AML-193 (cell line): ENCODE measurements at places on chromosomes 12 and 14.
A peak's percentile ranks its signal among the peaks of the same experiment; 100 is the strongest.

GRCh38 chr12:615620-616019 lies 47.6 kb downstream of the NINJ2 start:
- DNase-seq, result no peak

DNA sequence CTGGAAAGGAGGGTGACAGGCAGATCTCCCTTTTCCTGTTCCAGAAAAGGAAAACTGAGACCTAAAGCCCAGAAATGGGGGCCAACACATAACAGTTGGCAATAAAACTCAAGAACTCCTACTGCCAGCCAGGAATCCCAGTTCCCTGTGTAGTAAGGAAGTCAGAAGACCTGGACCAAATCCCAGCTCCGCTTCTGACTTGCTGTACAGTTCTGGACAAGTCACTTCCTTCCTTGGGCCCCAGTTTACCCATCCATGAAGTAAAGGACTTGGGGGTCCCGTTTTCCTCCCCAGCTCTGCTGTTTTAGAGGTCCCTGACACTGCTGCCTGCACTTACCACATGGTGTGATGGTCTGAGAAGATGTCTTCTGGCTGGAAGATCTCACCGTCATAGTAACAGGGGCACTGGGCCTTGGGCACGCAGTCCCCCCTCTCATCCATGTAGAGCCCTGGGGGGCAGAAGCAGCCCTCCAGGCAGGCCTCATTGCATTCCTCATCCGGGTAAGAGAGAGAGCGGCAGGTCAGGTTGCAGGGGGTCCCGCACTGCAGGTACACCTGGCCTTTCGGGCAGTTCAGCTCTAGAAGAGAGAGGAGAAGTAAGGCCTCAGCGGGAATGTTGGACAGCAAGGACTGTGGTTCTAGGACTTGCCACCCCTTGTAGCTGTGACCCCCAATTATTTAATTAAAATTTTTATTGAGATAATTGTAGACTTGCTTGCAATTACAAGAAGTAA lies 72.1 kb downstream of the VWF start:
- no peak for DNase-seq

DNA sequence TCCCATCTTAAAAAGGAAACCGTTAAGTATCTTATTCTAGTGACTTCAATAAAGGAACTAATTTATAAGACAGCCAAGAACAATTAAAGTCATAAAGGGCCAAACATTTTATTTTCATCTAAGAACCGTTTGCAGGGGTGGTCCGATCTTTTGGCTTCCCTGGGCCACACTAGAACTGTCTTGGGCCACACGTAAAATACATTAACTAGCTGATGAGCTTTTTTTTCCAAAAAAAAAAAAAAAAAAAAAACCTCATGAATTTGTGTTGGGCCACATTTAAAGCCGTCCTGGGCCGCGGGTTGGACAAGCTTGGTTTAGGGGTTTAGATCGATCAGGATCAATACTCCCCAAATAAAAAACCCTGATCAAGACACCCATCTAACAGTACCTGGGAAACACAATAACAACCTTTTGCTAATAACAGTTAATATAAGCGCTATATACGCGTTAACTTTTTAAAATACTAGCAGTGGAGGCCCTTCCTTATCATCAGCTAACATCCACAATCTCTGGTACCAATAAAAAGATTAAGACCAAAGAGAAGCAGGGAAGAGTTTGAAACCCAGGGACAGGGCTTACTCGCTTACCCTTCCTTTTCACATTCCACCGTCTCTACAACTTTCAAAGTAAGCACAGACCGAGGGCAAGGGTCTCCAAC lies 1.1 kb downstream of the NAP1L1 start:
- no peak for DNase-seq

GRCh38 chr12:60230056-60230455 lies 634.2 kb downstream of the SLC16A7 start:
- no peak for DNase-seq

DNA sequence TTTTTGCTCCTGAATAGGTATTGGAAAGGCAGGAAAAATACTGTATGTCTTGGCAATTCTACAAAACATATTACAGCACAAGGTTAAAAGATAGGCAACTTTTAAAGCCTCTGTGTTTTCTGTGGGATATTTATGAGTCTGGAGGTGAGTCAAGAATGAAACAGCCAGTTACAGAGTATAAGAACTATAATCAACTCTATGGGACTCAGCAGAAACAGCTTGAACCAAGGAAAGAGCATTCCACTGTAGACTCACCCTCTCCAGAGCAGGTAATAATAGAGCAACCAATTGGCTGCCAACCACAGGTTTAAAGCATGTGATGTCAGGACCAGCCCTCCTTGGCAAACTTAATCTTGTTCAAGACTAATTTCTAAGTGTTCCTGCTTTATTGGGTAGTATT lies 100.5 kb upstream of the MDM1 start:
- no peak for DNase-seq

GRCh38 chr12:52372216-52373154 lies 5.2 kb upstream of the KRT85 start:
- peak; percentile 65 for DNase-seq

DNA sequence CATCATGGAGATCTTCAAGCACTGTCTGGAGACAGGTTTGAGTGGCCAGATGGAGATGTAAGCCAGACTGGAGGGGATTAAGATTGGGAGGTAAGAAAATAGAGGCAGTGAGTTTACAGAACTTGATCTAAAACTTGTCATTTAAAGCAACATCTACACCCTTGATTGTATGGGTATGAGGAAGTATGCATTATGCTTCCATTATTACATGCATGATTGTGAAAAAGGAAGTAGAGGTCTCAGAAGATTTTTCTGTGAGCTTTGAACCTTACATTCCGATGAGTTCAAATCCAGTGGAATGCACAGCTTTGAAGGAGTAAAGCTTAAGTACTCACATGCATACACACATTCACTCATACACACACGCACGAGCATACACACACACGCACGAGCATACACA lies 550.8 kb downstream of the MED13L start:
- DNase-seq, result no peak

DNA sequence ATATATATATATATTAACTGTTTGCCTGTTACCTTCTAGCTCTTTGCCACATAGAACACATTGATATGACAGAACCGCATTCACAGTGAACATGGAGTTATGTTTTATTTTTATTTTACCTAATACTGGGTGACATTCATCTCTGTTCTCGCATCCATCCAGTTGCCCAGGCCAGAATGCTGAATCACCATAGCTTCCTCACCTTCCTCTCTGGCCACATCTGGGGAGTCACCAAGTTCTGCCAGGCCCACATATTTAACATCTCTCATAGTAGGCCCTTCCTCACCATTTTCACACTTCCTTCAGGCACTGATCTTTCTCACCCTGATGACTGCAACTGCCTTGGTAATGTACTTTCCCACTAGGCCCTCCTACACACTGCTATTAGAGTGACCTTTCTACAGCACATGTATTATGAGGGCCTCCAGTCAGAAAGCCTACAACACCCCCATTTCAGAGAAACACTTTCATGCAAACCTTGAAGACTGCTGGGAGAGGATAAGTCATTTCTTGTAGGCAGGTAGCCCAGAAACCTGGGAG lies 106.8 kb downstream of the LGR5 start:
- no peak for DNase-seq

- no peak for DNase-seq
Measured at GRCh38 chr12:95303476-95303875, 85.9 kb downstream of the VEZT start.

DNA sequence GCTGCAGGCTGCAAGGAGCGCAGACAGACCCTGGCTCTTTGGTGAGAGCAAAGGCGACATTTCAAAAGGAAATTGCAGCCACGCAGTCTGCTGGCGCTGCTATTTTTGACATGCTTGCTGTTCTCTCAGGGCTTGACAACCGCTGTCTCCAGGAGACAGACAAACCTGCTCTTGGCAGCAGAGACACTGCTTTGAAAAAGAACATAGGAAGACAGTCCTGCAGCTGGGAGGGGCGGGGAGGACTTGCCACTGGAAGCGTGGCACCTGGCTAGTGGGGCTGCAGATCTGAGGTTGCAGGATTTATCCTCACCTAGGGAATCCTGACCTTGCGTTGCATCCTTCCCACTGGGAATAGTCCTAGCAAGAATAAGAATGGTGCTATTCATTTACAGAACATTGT lies 91.8 kb upstream of the KCNA1 start:
- DNase-seq, result no peak

- DNase-seq, result no peak
Measured at GRCh38 chr12:94863321-94864035, 140.0 kb downstream of the NDUFA12 start.

GRCh38 chr14:32354716-32355115 lies 25.6 kb downstream of the AKAP6 start:
- no peak for DNase-seq

- no peak for DNase-seq
Measured at GRCh38 chr12:1108276-1108675, 117.3 kb downstream of the ERC1 start.

DNA sequence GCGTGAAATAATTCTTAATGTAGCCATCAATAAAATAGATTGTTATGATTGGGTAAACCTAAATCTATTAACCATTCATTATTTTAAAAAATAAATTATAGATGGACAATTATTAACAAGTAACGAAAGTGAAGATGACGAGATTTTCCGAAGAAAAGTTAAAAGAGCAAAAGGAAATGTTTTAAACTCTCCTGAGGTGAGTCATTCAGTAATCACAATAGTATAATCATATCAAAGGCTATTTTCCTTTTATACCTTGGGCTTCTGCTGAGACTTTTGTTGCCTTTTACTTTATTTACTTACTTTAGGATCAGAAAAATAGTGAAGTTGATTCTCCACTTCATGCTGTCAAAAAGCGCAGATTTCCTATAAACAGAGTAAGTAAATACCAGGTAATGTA lies 45.6 kb downstream of the FANCM start:
- no peak for DNase-seq

DNA sequence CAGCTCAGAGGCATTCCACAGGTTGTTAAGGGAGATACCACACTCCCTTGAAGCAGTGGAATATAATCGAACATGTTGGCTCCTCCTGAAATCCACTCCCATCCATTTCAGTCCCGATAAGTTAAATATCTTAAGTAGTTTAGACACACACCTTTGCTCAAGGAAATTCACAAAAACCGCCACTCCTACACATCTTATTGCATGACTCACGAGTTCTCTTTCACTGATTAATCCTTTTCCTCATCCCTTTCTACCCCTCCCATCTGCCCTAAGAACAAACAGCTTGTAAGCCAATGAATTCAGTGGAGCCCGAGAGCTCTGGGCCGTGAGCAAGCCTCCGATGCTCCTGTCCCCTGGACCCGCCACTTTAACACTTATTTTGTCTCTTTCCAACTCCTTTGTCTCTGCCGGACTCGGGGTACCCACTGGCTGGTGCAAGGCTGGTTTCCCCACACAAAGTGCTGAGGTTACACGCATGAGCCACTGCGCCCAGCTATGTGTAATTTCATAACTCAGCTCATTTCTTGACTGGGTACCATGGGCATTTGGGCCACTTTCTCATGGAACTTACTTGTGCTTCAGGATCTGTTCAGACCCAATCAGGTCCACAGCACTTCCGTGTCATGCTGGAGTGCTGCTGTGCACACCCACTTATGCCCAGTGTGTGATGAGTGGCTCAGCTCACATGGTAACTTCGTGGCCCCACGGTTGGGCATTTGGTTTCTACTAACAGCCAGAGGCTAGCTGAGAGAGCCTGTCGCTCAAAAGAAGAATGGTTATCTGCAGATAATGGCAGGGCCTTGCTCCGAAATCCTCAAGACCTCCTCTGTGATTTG lies 171.8 kb upstream of the ALG10B start:
- DNase-seq, result no peak

DNA sequence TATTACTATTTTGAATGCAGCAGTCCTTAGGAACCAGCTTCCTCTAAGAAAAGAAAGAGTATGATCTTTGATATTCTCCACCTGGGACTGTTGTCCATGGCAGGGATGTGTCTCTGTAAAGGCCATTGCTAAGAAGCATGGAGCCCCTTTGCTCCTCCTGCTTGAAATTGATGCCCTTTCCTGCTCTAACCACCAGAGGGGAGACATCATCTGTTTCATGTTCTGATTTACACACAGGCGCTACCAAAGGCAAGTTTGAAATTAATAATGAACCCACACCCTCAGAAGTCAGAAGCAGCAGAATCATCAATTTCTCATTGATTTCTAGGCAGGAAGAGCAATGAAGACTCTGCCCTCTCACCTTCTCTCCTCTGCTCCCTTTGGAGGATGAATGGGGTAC lies 253.8 kb downstream of the RMST start:
- no peak for DNase-seq

DNA sequence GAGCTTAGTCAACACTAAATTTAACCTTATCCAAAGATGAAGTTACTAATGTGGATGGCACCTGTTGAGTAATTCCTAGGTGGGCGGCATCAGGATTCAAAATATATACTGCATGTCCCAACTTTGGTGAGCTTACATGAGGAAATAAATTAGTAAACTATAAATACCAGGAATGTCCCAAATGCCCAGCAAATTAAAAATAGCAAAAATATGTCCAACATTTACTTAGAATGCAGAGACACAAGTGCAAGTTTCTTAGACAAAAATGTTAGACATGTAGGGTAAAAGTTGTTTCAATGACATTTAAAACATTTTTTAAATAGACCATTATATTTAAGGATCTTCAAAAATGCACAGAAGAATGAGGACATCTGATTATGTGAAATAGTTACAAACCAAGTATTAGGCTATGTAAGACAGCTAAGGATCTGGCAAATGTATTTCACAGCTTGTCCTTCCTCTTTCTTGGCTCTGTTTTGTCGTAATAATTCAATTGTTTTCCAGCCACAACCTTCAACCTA lies 115.9 kb downstream of the NAV3 start:
- peak; percentile 56 for DNase-seq

DNA sequence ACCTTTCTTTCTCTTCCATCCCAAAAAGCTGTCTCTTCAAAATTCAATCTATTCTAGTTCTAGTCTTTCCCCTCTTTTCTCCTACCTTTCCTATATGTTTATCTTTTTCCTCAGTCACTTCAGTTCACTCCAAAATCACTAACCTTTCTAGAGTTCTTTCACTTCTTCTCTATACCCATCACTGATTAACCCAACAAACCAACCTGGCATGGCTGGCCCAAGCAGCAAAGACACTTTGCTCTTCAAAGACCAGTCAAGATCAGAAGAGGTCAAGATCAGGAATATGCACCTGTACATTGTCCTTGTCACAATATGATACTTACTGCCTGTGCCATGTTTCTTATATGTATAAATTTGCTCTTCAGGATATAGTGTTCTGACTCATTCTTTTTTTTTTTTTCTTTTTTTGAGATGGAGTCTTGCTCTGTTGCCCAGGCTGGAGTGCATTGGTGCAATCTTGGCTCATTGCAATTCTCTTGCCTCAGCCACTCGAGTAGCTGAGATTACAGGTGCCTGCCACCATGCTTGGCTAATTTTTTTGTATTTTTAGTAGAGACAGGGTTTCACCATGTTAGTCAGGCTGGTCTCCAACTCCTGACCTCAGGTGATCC lies 112.9 kb downstream of the C12orf42 start:
- DNase-seq, result no peak

- no peak for DNase-seq
Measured at GRCh38 chr12:94660436-94660835, 10.1 kb upstream of the TMCC3 start.

GRCh38 chr12:95169368-95169767 lies 47.9 kb downstream of the FGD6 start:
- no peak for DNase-seq
